ENCODE measurements at places on chromosomes 6 and 20.
A peak's percentile ranks its signal among the peaks of the same experiment; 100 is the strongest.

GRCh38 chr20:19284400-19285178, 72.1 kb downstream of the SLC24A3 start:
- peak; percentile 12 for DNase-seq

GRCh38 chr6:6469074-6469473, 119.4 kb upstream of the LY86 start:
- DNase-seq, result no peak

GRCh38 chr6:13368731-13369115, 40.4 kb upstream of the TBC1D7 start:
- no peak for DNase-seq

GRCh38 chr20:49983848-49984408, 1.1 kb downstream of the SNAI1 start:
- DNase-seq, result no peak

DNA sequence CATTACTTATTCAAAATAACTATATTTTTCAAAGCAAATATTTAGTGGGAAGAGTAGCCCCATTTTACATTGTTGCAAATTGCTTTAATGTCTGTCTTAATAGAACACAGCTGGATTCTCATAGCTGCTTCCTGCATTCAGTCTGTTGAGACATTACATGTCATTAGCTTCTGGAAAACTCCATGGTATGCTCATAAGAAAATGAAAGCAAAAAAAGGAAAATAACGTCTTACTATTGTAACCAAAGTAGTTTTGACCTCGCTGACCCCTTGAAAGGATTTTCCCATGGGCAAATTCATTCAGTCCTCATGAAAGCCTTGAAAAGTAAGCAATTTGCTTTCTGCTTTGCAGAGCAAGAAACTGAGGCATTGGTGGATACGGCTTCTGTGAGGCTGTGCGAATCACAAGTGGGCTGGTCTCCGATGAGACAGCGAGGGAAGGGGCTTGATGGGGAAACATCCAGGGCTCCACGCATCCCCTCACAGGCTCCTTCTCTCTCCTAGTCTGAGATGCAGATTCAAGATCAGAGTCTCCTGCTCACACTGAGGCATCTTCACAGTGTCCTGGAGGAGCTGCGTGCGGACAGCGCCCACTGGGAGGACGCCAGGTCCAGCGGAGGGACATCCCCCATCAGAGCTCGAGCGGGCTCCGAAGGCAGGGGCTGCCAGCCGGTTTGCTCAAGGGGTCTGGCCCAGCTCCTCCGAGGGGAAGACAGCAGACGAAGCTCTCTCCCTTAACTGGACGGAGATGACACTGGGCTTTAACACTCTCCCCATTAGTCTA, 3.3 kb downstream of the C20orf202 start:
- no peak for DNase-seq

DNA sequence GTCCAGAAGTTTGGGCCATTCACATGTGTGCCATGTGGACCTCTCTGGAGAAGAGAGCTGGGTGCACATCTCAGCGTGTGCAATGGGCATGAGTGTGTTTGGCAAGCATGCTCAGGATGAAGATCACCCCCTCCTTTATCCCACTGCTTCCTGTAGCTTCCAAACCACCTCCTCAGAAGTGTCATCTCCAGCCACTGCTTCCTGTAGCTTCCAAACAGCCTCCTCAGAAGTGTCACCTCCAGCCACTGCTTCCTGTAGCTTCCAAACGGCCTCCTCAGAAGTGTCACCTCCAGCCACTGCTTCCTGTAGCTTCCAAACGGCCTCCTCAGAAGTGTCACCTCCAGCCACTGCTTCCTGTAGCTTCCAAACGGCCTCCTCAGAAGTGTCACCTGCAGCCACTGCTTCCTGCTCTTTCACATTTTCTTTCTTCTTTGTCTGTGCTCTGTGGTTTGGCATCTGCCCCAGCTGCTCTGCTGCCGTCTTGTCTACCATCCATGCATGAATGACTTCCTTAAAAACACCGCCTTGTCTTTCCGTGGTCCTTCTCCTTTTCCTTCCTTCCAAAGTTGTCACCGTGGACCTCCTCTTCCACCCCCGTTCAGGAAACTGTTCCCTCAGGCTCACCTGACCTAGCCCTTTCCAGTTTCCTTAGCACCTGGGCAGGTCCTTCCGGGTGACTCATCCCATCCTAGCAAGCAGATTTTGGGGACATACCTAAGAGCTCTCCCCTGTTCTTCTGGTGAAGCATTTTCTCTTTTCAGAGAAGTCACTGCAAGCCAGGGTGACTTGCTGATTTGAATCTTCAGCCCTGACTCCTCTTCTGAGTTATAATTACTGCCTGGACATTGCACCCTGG, 43.5 kb upstream of the TIAM2 start:
- DNase-seq, result no peak

- DNase-seq, result no peak
Observed at GRCh38 chr6:25944688-25945574, 14.4 kb upstream of the SLC17A2 start.

- no peak for DNase-seq
Observed at GRCh38 chr20:16552015-16552414, 21.2 kb downstream of the KIF16B start.

- no peak for DNase-seq
Observed at GRCh38 chr6:133818320-133818719, 70.6 kb upstream of the TCF21 start.

- DNase-seq, result peak; percentile 26
Observed at GRCh38 chr6:134678436-134678889, 271.4 kb downstream of the ALDH8A1 start.

GRCh38 chr6:75935473-75935793, 137.0 kb downstream of the IMPG1 start:
- no peak for DNase-seq

- DNase-seq, result no peak
Observed at GRCh38 chr20:10132387-10132786, 86.2 kb upstream of the SNAP25 start.

DNA sequence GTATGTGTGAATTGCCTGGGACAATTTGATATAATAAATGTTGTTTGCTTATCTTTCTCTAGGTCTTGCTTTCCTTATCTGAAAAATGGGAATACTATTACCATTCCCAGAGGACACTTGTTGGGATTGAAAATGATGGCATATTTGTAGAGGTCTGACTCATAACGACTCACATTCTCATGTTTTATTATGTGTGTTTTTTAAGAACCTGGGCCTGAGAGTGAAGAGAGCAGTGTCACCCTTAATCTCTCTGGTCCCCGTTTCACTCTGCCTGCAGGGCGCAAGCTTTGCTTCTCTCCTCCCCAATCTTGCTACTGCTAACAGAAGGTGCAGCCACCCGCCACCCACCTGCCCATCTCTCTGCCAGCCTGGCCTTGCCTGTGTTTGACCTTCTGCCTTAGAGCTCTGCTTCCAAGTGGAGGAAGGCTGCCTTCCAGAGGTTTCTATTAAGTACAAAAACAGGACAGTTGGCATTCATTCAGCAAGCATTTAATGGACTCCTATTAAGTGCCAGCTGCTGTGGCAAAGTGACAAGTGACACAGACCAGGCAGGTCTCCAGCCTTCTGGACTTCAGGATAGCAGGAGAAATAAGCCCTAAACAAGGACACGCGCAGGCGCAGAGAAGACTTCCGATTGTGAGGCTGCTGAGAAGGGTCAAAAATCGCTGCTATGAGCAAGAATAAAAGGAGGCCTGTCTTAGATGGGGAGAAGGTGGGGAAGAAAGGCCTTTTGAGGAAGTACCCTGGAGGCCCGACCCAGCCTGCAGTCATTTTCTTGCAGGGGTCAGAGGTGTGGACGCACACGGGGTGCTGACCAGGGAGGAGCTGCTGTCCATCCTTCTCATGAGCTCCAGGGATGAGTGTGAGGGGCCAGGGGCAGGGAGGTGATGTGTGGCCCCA, 112.5 kb downstream of the JPH2 start:
- DNase-seq, result peak; percentile 72

- DNase-seq, result no peak
Observed at GRCh38 chr20:45946149-45946970, 11.9 kb downstream of the PCIF1 start.

DNA sequence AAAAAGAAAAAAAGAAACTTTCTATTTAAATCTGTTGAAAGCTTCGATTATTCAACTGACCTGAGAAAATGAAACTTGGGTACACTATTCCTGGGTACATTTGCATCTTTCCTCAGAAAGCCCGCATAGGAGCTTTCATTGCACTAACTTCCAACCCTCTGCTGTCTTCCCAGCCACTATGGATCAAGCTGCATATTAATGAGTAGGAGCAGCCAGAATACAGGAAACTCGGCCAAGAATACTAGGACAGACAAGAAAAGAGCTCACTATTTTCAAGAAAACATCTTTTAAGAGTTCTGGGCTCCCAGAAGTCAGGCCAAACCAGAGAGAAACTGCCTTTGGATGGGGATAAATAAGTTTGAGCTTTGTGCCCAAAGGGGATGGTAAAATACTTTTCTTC, 135.0 kb upstream of the CCDC28A start:
- DNase-seq, result no peak

DNA sequence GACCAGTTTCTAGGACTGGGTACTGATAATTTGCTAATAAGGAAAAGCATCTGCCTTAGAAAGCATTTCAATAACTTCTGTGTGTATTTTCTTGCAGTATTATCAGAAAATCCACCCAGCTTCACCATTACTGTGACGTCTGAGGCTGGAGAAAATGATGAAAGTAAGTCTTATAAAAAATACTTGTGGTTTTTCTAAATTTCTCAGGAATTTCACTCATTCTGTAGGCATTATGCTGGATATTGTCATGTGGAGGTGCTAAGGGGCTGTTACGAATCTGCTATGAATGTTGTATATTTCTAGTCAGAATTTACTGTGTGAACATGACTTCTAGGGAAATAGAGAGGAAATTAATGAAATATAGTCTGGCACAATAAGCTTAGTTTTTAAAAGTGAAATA, 8.9 kb downstream of the RWDD1 start:
- DNase-seq, result no peak

GRCh38 chr6:15627821-15628220, 35.0 kb downstream of the DTNBP1 start:
- no peak for DNase-seq

DNA sequence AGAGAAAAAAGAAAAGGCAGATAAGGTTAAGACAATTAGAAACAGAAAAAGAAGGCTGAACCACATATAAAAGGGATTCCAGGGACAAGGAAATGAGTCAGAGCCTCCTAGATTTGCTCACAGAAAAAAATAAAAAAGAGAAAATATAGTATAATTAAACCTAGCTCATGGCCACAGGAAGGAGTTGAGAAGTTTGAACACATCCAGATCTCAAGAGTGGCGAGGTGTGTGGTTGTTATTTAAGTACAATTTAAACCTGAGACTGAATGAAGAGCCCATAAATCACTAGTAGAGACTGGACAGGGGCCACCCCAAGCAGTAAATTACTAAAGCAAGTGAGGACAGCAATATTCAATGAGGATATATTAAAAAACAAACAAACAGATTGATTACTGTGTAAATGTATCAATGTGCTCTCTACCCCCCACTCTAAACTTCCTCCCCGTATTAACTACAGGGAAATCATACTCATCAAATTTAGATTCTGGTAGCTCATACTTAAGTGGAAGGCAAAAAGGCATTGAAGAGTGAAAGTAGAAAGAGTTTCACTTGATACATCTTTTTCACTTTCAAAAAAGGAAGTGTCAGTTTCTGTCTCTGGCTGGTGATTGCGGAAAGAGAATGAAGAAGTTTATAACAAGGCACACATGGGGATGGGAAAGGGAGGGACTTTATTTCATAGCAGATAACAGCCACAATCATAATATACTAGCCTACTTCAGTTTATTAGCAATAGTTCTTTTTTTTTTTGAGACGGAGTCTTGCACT, 49.3 kb upstream of the SCAF8 start:
- DNase-seq, result no peak

- no peak for DNase-seq
Observed at GRCh38 chr6:25138233-25138933, 140.8 kb upstream of the CARMIL1 start.

DNA sequence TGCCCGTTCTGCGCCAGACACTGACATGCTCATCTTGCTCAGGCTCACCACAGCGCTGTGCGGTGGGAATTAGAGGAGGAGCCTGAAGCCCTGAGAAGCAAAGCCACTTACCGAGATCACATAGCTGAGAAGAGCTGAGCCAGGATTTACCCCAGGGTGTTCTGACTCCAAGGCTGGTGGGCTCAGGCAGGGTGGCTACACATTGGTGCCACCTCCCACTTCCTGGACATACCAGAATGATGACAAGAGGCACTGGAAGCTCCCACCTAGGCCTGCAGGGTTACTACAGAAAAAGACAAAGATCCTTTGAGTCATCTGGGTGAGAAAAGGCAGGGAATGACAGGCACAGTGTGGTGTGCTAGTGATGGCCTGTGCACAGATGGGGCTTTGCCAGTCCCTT, 24.4 kb upstream of the FKBP1A start:
- DNase-seq, result no peak

DNA sequence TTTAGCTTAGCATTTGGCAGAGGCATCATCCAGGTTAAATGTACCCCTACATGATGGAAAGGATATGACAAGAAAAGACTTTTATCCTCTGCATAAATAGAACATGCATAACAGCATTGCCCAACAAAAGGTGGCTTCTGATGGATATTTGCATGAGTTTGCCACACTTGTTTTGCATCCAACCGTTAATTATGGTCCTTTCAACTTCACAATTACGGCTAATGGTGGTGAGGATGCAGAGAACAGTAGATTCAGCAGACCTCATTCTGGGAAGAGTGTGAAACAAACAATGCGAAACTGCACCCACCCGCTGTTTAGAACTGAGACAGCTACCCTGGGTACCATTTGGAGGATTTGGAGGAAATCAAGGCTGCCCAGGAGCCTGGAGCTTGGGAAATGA, 690.9 kb upstream of the CHD6 start:
- DNase-seq, result peak; percentile 96

DNA sequence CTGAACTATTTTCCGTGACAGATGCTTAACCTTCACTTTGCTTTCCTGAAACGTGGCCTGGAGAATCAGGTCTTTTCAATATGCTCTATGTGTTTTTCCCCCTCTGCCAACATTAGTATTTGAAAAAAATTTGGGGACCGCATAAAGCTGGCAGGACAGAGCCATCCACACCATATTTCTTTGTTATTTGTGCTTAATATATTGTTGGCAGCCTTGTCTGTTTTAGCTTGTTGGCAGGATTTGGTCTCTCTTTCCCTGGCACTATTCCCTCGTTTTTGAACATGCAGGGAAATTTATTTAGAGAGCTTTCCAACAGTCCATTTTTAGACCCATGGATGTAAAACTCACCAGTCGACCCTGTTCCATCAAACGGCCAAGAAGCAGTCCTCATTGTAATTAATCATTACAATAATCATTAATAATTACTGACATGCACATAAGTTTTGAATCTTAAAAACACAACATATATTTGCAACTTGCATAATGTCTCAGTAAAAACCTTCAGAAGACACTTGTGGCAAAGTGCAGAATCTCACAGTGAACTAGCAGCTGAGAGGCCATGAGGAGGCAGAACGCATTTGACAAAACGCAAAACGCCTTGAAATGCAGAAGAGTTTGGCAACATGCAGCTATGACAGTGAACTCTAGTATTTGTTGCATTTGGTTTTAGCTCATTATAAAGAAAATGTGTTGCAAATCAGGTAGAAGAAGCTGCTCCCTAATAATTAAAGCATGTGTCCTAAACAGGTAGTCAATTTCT, 514.2 kb downstream of the C6orf118 start:
- no peak for DNase-seq

GRCh38 chr6:140821196-140821595, 1311.5 kb upstream of the GJE1 start:
- no peak for DNase-seq

GRCh38 chr6:164290101-164290500, 875.6 kb downstream of the QKI start:
- DNase-seq, result no peak
